ENCODE measurements at places on chromosomes 7 and 10.

GRCh38 chr7:2516194-2516555 is 3.4 kb upstream of the LFNG start:
- no peak for DNase-seq

GRCh38 chr7:83936056-83936708 is 258.4 kb downstream of the SEMA3A start:
- peak; percentile 72 for DNase-seq

DNA sequence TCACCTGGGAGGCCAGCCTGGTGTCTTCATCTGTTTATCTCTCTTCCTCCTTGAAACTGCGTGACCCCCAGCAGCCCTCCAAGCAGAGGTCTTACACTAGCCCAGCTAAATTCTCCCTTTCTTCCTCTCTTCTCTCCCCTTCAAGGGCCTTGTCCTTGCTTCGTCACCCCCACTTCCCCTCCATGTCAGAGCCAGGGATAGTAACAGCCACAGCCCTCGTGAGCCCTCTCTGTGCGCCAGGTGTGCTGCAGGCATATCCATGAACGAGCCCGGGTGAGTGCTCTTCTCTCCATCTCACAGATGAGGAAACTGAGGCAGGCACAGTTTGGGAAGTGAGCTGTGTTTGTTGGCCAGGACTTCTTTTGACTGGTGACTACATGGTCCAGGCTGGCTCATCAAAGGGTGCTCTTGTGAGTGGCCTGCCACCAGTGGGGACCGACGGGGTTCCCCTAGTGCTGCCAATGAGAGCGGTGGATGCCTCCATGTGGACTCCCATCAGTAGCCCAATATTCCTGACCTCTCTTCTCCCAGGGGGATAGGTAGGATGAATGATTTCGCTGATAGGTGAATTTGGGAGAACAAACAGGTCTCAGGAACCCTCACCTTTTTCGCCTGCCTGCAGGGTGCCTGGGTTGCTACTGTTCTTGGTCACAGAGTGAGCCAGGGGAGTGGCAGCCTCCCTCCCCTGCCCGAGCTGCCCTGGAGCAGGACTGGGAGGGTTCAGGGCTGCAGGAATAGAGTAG is 38.1 kb downstream of the ADRA2A start:
- no peak for DNase-seq

DNA sequence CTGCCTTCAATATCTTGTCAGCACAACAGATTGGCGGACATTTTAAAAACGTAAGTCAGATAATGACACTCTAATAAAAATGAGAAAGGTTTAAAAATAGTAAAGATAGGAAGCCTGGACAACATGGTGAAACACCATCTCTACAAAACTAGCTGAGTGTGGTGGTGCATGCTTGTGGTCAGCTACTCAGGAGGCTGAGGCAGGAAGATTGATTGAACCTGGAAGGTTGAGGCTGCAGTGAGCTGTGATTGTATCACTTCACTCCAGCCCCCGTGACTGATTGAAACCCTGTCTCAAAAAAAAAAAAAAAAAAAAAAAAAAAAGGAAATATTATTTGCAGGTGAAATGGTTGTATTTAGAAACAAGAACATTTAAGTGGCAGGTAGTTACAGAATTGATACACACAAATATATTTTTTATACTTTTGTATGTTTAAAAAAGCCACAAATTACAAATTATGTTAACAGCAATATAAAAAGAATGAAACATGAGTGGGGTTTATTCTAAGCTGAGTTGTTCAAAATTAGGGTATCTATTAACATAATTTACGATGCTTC is 141.9 kb downstream of the ADK start:
- peak; percentile 80 for DNase-seq

DNA sequence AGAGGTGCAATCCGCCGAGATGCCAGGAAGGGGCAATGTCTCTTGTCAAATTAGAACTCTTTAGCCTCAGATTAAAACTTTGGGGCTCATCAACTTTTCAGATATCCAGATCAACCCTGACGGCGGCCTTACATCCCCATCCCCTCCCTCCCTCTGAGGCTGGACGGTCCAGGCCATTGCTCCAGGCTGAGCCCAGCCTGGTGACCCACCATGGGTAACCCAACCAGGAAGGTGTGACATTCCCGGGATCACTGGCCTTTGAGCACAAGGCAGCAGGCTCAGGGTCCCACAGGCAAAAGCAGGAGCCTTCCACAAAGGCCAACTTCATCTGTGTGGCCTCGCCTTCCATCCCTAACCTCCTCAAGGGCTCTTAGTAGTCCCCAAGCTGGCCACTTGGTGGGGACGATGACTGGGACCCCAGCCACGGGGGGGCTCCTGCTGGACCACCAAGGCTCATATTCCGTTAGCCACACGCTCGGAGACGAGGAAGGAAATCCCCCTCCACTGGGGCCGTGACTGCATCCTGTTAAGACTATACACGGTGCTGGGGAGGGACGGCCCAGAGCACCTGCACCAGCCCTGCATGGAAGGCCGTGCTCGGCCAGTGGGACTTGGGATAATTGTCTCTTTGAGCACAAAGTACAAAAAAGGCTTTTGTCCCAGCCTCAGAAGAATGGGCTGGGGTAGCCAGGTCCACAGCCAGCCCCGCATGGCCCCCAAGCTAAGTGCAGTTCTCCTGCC is 62.8 kb downstream of the ZRANB1 start:
- no peak for DNase-seq

DNA sequence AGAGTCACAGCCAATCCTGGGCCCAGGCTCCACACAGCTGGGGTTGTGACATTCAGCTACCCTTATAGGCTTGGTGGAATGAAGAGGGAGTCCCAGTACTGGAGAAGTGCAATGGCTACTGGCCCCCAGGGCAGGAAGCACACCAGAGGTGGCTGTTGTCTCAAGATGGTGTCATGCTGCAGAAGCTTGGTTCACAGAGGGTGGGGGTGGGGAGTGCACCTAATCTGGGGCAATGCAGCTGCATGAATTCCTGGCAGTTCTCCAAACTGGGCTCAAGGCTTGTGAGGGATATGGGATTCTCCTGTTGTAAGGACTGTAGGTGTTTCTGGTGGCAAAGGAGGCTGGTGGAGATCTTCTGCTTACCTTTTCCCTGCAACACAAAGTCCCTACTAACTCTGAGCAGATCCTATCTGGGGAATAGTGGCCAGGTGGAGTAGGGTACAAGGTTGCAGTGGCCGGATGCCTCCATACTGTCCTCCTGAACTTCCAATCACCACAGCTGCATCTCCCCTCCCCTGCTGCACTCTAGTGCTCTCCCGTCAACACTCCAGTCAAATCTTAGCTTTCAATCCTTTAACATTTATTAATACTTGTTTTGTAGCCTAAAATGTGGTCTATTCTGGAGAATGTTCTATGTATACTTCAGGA is 27.4 kb upstream of the PLA2G12B start:
- DNase-seq = no peak

GRCh38 chr7:66815951-66816350 is 75.4 kb downstream of the RABGEF1 start:
- no peak for DNase-seq

DNA sequence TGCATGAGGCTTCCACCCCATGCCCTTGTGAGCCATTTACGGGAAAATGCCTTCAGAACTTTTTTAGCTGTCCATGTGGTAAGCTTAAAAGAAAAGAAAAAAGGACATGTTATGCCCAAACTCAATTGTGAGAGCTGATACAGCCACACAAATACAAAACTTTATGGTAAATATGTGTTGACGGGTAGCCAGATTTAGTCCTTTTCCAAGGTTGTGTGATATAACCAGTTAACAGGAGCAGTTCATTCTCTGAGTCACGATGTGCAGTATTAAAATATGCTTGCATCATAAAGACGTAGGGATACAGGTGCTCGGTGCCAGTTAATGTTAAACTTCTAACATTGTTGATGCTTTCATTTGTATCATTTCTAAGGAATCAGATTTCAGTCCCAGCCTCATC is 350.4 kb downstream of the DNAJB6 start:
- no peak for DNase-seq

GRCh38 chr10:58240531-58240930 is 27.2 kb downstream of the IPMK start:
- DNase-seq = peak; percentile 39

DNA sequence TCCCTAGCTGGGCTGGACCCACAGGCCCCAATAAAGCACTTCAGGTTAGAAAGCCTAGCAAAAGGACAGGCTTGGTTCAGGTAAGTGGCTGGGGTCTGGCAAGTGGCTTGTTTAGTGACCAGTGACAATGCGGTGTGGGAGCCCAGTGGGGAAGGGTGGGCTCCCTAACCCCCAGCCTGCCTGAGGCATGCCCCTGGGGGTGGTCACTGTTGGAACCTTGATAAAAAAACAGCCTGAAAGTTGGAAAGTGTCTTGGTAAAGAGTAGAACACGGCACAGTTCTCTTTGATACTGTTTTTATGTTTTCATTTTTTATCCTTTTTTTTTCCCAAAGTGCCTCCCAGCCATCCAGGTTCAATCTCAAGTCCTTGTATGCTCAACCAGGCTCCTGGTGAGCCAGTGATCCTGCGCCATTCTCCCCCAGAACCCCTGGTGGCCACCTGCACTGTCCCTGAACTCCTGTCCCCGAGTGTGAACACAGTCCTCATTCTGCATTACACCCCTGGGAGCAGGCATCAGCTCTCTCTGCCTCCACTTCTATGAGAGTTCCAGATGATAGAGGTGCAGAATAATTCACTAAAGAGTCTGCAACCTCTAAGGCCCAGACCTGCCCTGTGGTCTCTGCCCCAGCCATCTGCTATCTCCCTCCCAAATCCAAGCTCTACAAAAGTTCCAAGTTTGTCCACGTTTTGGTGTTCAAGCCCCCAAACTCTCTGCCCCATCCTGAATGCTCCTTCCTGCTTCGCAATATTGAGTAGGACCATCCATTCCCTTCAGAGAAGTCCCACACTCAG is 15.0 kb upstream of the CXCL12 start:
- no peak for DNase-seq

DNA sequence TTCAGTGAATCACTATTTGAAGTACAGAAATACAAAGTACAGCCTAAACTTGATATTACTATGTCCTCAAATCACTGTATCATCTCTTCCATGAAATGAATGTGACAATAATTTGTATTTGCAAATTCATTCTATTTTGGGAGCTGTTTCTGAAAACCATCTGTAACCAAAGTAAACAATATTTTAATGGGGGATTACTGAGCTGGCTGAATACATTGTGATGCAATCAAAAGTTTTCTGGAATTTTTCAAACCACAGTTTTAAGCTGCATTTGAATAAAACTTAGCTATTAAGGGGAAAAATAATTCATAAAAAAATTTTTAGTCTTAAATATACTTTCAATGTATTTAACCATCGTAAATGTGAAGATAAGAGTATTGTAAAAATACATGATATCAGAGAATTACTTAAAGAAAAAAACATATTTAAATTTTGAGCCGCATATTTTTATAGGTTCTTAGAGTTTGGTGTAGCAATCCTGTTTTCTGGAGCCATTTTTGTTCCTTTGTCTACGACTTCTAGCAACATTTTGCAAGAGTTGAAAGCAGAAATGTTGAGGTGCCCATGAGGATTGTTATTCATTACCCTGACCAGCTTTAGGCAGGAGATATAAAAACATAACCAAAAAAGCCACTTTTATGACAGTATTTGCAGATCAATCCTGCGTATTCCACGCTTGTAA is 45.9 kb upstream of the AGMO start:
- DNase-seq = peak; percentile 25

DNA sequence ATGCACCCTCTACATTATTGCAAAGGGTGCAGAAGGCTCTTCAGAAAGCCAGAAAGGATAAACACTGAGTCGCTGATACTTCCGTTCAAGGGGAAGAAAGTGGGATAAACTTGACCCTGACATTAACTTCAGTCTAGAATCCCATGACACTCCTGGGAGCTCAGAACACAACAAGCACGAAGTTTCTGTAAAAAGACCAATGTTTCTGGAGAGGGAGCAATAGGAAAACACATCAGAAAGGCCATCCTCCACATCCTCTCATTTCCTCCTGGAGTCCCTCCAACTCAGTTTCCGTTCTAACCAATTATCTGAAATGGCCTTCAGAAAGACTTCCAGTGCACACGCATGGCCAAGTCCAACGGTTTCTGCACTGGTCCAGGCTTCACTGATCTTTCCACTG is 113.5 kb downstream of the SORBS1 start:
- DNase-seq = no peak

GRCh38 chr10:93376372-93377293 is 105.5 kb downstream of the MYOF start:
- peak; percentile 81 for DNase-seq

GRCh38 chr10:89805599-89806013 is 104.2 kb downstream of the KIF20B start:
- DNase-seq = no peak

DNA sequence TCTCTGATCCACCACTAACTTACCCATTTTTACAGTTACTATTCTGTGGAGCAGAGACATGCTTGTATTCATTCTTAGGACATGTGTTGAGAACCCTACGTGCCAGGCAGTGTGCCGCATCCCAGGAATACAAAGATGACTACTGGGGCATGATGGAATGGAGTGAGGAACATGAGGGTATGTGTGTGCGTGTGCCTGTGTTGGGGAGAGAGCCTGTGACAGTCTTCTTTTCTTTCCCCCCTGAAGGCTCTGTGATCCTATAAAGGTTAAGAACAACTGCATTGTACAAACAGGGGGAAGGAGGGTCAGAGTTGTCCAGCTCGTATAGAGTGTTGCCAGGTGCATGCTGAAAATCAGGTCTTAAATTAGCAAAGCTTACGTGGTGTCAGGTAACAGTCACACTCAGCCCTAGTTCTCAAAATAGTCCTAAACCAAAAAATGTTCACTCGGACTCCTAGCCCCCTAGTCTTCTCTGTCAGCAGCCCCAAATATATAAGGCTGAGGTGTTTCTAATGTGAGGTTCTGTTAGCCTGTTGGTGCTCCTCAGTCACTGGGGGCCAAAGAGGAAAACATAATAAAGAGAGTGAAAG is 161.9 kb downstream of the CELF2 start:
- DNase-seq = no peak

- DNase-seq = peak; percentile 37
Measured at GRCh38 chr7:99740573-99741440, 5.8 kb upstream of the CYP3A7 start.

DNA sequence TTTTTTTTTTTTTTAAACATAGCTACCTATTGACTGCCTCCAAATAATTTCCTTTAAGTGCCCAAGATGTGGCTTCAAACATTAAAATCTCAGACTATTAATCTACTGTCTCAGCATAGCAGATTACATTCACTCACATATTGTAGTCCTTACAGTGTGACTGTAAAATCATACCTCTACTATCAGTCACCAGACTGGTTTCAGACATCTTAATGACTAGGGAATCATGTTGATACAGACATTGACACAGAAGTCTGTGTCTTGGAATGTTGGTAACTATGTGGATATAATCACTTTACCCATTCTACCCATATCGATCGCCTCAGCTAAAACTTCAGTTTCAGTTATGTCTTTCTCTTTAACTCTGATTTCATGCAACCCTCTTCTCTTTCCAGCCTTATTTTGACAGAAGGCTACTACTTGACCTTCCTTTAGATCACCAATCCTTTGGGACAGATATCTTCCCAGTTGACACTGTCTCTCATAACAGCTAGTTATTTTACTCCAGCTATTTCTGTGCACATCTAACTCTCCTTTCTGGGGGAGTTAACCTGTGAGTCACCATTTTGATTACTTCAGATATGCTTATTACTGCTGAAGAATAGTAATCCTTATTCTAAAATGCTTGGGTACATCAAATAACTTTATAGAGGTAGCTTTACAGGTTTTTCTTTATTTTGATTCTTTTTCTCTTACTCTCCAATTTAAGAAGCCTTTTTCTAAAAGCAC is 7.0 kb downstream of the TNKS2 start:
- DNase-seq = no peak

All from fibroblast of skin of right quadriceps (primary cell).